ENCODE measurements at places on chromosomes 2 and 18.

DNA sequence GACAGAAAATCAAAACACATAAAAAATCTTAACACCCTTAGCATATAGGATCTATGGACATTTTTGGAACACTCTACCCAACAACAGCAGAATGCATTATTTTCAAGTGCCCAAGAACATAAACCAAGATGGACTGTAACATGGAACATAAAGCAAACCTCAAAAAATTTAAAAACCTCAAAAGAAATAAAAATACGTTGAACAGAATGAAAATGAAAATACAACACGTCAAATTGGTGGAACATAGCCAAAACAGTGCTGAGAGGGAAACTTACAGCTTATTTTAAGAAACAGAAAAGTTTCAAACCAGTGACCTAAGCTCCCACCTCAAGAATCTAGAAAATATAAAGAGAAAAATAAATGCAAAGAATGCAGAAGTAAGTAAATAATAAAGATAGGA, 58.3 kb upstream of the BCL2L11 start:
- DNase-seq, result no peak

DNA sequence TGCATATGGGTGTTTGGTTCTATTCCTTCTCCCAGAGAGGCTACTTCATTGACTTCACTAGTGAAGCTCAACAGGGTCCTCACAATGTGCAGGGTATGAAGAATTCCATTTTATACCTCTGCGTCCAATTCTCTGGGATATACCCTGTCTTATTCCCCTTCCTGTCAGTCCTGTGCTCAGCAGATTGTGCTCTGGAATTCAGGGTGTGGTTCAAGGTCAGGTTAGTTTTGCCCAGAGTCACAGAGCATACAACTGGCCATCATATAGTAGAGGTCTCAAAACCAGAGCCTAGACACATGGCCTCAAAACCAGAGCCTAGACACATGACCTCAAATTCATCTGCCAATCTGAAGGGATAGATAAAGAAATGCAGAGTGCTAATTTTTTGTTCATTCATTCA, 38.8 kb upstream of the VIT start:
- no peak for DNase-seq

DNA sequence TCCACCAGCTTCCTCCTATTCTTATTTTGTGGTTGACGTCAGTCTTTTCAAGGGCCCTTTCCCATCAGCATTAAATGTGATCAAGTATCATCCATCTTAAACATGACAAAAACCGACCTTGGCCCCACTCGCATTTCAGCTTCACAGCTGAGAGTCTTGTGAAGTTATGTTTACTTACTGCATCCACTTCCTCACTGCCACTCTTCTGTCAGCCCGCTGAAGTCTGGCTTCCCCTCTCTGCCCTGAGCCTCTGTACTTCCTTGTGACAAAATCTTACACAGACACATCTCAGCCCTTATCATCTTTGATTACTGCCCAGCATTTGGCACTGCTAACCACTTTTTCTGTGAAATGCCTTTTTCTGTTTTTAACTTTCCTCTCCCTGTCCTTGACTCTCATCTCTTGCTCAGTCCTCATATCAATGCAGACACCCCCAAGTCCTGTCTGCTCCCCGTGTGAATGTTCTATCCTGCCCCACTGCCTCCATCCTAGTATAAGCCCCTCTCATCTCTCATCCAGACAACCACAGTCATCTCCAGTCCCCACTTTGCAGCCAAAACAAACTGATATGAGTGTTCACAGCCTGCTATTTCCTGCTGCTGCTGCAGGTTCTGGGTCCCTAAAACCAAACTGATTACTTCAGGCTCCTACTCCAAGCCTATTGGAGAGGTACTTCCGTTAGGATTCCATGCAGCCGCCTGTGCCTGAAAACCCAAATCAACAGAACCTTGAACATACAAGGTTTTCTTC, 31.4 kb downstream of the FOSL2 start:
- DNase-seq, result peak; percentile 73

DNA sequence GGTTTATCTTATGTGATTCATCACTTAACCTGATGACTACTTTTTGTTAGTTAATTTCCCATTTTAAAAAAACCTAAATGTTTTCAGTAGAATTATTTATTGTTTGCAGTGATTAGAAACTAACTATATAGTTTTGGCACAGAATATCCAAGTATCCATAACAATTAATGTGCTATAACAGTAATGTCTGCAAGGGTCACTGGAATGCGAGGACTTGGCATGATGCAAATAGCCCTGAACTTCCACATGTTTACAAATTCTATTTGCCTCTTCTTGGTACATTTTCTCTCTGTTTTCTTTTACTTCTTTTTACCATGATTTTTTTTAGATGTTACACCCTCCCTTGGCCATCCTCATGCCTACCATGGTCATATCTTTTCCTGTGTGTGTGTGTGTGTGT, 49.3 kb upstream of the GALNT3 start:
- DNase-seq, result no peak

DNA sequence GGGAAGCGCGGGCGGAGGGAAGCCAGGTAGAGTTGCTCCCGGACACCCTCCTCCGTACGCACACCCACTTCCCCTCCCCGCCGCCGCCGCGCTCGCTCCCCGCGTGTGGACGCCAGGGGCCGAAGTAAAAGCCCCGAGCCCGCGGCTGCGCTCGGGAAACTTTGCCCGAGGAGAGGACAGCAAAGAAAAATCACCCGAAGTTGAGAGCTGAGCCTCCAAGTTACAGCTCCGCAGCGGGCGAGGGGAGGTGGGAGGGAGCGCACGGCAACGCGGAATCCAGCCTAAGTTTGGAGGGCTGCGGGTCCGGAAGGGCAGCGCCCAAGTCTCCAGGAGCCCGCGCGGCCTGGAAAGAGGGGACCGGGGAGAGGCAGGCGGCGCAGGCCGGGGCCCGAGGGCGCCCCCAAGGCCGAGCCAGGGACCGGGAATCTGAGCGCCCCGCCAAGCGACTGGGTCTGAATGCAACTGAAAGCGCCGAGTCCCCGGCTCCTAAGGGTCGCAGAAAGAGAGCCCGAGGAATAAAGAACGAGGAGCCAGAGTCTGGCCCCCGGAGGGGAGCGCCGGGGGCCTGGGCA, 706 bp upstream of the BCL11A start:
- no peak for DNase-seq

DNA sequence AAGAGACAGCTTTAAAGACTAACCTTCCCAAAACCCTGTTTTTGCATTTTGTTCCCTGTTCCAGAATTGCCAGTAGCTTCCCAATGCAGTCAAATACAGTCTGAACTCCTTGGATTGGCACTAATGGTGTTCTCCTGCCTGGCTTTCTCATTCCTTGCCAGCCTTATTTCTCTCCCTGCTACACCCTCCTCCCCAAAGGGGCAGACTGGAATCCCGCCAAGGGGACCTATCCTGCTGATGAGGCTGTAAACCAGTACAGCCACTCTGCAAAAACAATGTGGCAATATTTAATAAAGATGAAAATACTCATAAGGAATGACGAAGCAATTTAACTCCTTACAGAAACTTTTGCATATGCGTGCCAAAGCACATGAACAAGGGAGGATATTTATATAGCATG, 4.5 kb upstream of the SLC4A5 start:
- no peak for DNase-seq

GRCh38 chr2:205929246-205929942, 156.6 kb downstream of the INO80D start:
- DNase-seq, result no peak

GRCh38 chr2:190964170-190964795, 49.7 kb downstream of the STAT1 start:
- DNase-seq, result no peak

DNA sequence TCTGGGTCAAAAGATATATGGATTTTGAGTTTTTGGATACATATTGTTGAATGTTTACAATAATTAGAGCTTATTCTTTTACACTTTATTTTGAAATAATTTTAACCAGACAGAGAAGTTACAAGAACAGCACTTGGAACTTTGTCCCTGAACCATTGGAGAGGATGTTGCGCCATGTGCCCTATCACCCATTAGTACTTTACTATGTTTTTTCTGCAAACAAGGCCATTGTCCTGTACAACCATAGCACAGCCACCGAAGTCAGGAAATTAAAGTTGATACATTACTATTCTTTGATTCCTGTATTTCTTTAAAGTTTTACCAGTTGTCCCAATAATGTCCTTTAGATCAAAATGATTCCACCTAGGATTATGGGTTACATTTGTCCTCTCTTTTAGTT, 188.8 kb downstream of the ACKR3 start:
- DNase-seq, result no peak

GRCh38 chr2:112698834-112699515, 21.8 kb upstream of the NT5DC4 start:
- no peak for DNase-seq

GRCh38 chr2:123720760-123721159, 304.3 kb upstream of the CNTNAP5 start:
- DNase-seq, result no peak

DNA sequence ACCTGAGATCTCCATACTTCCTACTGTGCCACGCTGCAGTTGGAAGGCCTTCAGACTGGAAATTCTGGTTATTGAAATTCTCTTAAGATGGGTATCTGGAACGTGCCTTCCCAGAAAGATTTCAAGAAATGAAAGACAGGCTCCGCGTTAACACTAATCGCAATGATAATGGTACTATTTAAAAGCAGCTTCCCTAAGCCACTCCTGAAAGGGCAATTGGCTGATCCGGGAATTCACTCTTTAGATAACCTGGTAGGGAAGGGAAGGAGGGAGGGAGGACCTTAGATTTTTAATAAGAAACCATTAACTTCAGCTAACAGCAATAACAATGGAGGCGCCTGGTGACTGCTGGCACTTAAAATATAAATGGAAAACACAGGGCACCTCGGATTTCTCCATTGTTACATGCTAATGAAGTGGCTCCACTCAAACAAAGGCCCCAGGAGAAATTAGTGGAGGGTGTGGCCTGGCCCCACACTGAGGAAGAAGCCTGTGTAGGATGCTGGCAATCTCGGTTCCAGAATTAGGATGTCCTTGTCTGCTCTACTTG, 22.5 kb upstream of the MTA3 start:
- no peak for DNase-seq
